ENCODE measurements at places on chromosomes 7 and 10. TPM values are rescaled to one million over a fixed set of nuclear protein-coding genes. Genes with fewer than 3 reads are reported as not detected.

The DLD gene
- 49.5 TPM for polyA plus RNA-seq

The PIK3CG gene
- polyA plus RNA-seq, result 38.5 TPM

The JMJD1C gene
- 51.7 TPM for polyA plus RNA-seq

The DRGX gene
- polyA plus RNA-seq, result not detected

The OR2A7 gene
- 1.1 TPM for polyA plus RNA-seq

The SPDYE2 gene
- 0.30 TPM for polyA plus RNA-seq

The SH2B2 gene
- polyA plus RNA-seq, result 15.8 TPM

DNA sequence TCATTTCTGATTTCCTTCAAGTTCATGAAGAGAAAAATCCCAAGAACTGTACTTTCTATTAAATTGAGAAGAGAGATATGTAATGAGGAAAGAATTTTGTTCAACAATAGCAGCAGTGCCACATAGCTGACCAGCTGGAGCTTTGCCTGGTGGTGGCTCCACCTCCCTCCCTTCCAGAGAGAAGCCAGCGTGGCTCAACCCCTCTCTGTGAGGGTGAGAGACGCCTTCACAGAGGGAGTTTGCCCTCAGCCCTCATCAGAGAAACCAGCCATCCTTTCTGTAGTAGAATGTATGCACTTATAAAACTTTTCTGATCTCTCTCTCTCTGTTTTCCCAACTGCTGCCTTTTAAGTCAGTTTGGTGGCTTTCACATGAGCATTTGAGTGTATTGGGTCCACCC, 20.5 kb upstream of the COL1A2 start:
- no peaks in the 10 kb centered on the region for H3K4me1 ChIP-seq
- no peak overlapping the region for H3K27ac ChIP-seq
- H3K27me3 ChIP-seq, result peaks cover 15% of the 10 kb centered on the region

GRCh38 chr7:92333866-92334265, 88.1 kb downstream of the ANKIB1 start:
- DNase-seq, result no peak
- no peak overlapping the region for H3K4me3 ChIP-seq
- peaks cover 30% of the 10 kb centered on the region for H3K36me3 ChIP-seq
- no peaks in the 10 kb centered on the region for H3K27me3 ChIP-seq
- H3K4me1 ChIP-seq, result no peaks in the 10 kb centered on the region
- no peak overlapping the region for H3K27ac ChIP-seq

GRCh38 chr7:132073920-132074589, 502.2 kb downstream of the PLXNA4 start:
- no peak for DNase-seq
- H3K4me1 ChIP-seq, result no peaks in the 10 kb centered on the region
- peaks cover 19% of the 10 kb centered on the region for H3K27me3 ChIP-seq
- H3K4me3 ChIP-seq, result no peak overlapping the region
- H3K36me3 ChIP-seq, result no peaks in the 10 kb centered on the region

- DNase-seq, result no peak
- no peaks in the 10 kb centered on the region for H3K36me3 ChIP-seq
Observed at GRCh38 chr7:17132726-17133125, 165.7 kb upstream of the AHR start.

GRCh38 chr10:69638642-69639041, 8.6 kb downstream of the FAM241B start:
- H3K27me3 ChIP-seq, result peaks cover 25% of the 10 kb centered on the region
- H3K36me3 ChIP-seq, result no peaks in the 10 kb centered on the region
- no peaks in the 10 kb centered on the region for H3K4me1 ChIP-seq
- H3K27ac ChIP-seq, result peak overlapping the region; percentile 11
- DNase-seq, result no peak
- no peak overlapping the region for H3K4me3 ChIP-seq

DNA sequence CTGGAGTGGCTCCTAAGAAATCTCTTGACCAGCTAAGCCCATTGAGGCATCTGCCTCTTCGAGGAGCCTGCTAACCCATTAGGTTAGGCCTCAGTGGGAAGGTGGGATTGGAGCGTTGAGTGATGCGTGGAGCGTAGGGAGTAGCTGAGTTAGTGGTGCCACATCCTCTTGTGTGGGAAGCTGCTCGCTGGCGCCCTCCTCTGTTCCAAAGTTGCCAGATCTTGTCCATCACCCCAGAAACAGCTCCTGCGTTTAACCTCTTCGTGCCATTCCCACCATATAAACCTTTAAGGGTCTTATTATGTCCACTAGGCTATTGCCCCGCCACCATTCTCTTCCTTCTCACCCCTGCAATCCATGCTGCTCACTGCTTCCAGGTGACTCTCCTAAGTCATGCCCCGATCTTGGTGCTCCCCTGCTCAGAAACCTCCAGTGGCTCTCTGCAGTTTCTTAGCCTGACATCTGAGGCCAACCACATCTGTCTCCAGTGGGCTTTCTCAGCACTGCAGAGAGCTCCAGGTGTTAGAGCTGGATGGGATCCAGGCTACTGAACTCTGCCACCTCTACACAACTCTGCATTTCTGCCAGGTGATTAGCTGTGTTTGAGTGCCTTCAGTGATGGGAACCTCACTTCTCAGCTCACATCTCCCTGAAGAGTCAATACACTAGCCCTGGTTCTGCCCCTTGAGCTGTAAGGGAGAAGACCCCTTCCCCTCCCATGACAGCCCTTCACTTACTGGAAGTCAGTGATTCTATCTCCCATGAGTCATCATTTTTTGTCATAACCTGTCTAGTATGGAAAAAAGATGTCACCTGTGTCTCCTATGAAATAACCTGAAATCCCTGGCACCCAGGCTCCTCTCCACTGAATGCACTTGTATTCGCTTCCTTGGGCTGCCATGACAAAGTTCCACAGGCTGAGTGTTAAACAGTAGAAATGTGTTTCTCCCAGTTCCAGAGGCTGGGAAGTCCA, 65.0 kb upstream of the FGFR2 start:
- H3K36me3 ChIP-seq, result no peaks in the 10 kb centered on the region
- H3K4me1 ChIP-seq, result no peaks in the 10 kb centered on the region
- H3K27ac ChIP-seq, result no peak overlapping the region
- DNase-seq, result no peak
- H3K27me3 ChIP-seq, result no peaks in the 10 kb centered on the region
- H3K4me3 ChIP-seq, result peak overlapping the region; percentile 42

GRCh38 chr10:19947656-19948055, 131.4 kb downstream of the PLXDC2 start:
- no peaks in the 10 kb centered on the region for H3K36me3 ChIP-seq
- no peaks in the 10 kb centered on the region for H3K4me1 ChIP-seq
- DNase-seq, result no peak
- H3K4me3 ChIP-seq, result no peak overlapping the region

DNA sequence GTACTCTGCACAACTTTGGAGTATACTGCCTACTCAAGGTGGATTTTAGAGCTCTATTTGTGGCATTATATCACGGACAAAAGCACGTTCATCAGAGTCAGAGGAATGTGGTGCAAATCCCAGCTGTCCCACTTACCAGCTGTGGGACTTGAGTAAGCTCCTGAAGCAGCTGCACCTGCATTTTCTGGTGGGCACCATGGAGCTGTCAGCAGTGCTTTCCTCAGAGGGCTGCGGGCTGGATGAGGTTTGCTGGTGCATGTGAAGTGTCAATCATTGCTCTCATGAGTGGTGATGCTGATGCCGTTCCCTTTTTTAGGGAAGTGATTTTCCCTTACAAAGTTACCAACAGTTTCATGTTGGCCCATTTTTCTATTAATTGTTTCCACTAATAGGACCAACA, 53.4 kb downstream of the EGFR start:
- DNase-seq, result no peak
- H3K4me1 ChIP-seq, result peaks cover 14% of the 10 kb centered on the region
- H3K27me3 ChIP-seq, result peaks cover 19% of the 10 kb centered on the region
- no peak overlapping the region for H3K4me3 ChIP-seq

DNA sequence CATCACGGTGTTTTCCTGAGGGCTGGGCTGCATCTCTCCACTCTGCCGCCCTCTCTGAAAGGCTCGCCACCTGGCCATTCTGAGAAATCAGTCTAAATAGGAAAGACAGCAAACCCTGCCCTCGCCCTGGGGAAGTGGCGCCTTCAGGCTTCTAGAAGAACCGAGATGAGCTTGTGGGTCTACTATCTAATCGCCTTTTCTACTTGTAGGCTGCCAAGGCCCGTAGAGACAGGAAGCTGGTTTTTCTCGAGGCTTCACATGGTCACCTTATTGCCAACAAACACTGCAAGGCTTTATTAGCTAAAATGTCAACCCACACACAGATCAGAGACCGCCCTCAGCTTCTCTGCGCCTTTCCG, 21.4 kb downstream of the LAT2 start:
- H3K4me1 ChIP-seq, result peaks cover 69% of the 10 kb centered on the region
- H3K27me3 ChIP-seq, result no peaks in the 10 kb centered on the region
- peak; percentile 79 for DNase-seq
- peak overlapping the region; percentile 68 for H3K4me3 ChIP-seq
- H3K36me3 ChIP-seq, result peaks cover 4% of the 10 kb centered on the region

DNA sequence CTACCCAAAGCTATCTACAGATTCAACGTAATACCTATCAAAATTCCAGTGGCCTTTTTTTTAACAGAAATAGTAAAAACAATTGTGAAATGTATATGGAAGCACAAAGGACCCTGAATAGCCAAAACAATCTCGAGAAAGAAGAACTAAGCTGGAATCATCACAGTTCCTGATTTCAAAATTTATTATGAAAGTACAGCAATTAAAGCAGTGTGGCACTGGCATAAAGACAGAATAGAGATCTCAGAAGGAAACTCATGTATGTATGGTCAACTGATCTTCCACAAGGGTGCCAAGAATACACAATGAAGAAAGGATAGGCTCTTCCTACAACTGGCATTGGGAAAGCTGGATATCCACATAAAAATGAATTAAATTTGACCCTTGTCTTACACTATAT, 23.2 kb downstream of the PNLIPRP3 start:
- no peaks in the 10 kb centered on the region for H3K36me3 ChIP-seq
- H3K4me1 ChIP-seq, result no peaks in the 10 kb centered on the region
- DNase-seq, result no peak
- no peak overlapping the region for H3K4me3 ChIP-seq
- H3K27ac ChIP-seq, result no peak overlapping the region
- no peaks in the 10 kb centered on the region for H3K27me3 ChIP-seq

- no peaks in the 10 kb centered on the region for H3K36me3 ChIP-seq
- no peaks in the 10 kb centered on the region for H3K4me1 ChIP-seq
- no peak overlapping the region for H3K4me3 ChIP-seq
- H3K27ac ChIP-seq, result no peak overlapping the region
- H3K27me3 ChIP-seq, result peaks cover 14% of the 10 kb centered on the region
Observed at GRCh38 chr10:61642150-61642571, 20.6 kb upstream of the CABCOCO1 start.

DNA sequence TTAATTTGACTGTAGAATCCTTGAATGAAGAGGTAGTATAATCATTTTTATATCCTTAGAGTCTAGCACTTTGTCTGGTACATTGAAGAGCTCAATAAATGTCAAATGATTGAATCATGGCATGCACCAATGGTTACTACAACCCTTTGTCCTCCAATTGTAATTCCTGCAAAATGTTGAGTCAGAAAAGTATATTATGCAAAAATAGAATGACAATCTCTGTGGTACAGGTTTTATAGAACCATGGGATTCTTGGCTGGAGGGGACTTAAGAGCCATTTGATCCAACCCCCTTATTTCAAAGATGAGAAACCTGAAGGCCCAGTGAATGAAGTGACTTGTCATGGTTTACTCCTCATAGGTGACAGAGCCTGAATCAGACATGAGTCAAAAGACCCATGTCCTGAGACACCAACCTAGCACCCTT, 30.9 kb upstream of the SMKR1 start:
- H3K27ac ChIP-seq, result no peak overlapping the region
- H3K27me3 ChIP-seq, result no peaks in the 10 kb centered on the region
- no peak overlapping the region for H3K4me3 ChIP-seq

DNA sequence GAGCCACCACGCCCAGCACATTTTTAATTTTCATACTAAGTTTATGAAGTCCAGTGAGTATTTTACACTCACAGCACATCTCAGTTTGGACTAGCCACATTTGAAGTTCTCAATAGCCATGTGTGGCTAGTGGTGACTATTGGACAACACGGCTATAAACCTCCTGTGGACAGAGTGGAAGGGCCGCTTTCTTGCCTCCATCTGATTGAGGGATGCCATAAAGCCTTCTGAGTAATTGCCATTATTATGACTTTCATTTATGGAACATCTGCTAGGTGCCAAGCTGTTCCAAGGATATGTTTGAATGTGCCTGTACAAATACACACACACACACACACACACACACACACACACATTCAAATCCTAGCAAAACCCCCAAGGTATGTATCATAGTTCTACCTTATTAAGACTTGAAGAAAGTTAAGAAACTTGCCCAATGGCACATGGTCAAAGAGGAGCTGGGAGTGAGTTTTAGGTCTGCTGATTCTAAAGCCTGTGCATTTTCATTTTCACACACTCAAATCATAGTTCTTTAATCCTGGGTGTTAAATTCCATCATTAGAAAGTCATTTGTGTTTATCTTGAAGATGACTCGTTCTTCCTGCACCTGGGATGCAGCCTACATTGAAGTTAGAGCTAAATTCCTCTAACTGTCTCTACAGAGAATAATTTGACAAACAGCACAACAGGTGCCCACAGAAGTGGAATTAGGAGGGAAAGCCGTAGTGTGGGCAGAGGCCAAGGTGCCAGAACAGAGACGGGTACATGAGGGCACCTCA, 143.3 kb downstream of the PKD1L1 start:
- no peak overlapping the region for H3K27ac ChIP-seq
- no peak for DNase-seq
- H3K4me3 ChIP-seq, result no peak overlapping the region
- H3K4me1 ChIP-seq, result peaks cover 19% of the 10 kb centered on the region
- H3K36me3 ChIP-seq, result no peaks in the 10 kb centered on the region

DNA sequence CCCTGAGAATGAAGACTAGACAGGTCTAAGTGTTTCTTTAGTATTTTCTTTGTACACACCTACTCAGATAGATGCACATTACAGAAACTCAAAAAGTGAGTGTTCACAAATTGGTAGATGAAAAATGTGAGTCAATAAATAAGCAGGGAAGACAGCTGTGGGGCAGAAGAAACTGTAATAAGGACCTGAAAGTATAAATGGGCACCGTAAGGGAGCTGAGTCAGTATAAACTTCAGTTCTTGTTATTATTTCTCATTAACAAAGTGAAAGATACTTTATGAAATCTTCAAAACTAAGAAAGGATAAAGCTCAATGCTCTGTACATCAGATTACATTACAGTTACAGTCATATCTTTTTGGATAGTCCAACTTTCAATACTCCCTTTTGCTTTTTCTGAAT, 2.5 kb downstream of the MTPN start:
- no peaks in the 10 kb centered on the region for H3K27me3 ChIP-seq
- DNase-seq, result no peak
- peak overlapping the region; percentile 95 for H3K4me3 ChIP-seq
- peaks cover 55% of the 10 kb centered on the region for H3K4me1 ChIP-seq
- H3K27ac ChIP-seq, result peak overlapping the region; percentile 92

DNA sequence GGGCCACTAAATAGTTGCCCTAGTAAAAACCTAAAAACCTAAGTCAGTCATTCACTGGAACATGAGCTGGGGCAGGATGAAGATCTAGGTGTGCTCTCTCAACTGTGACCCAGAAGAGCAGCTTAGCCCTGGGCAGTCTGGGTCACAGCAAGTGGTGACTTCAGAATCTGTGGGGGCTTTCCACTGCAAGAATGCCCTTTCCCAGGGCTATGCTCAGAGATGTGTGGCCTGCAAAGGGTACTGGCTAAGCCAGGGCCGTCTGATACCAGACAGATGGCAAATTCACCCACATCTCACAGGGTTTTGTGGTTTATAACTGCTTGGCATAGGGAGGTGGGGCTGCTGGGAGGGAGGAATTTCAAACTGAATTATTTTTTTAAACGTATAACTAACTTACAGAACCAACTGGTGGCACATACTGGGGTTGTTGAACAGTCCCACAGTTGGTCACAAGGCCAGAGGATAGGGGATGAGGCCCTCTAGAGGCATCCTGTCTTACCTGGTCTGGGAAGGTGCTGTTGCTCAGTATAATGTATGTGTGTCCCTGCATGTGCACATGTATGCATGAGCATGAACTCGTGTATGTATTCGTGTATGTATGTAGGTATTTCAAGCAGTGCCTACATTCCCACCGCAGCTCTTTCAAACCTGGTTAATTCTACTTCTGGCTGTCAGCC, 63.2 kb downstream of the PRPF18 start:
- peaks cover 19% of the 10 kb centered on the region for H3K36me3 ChIP-seq
- H3K4me3 ChIP-seq, result no peak overlapping the region

Measured in naive B cell (primary cell).